ENCODE measurements at places on chromosomes 13 and 19.

- DNase-seq: no peak
Measured at GRCh38 chr19:31312009-31312676, 37.1 kb downstream of the TSHZ3 start.

DNA sequence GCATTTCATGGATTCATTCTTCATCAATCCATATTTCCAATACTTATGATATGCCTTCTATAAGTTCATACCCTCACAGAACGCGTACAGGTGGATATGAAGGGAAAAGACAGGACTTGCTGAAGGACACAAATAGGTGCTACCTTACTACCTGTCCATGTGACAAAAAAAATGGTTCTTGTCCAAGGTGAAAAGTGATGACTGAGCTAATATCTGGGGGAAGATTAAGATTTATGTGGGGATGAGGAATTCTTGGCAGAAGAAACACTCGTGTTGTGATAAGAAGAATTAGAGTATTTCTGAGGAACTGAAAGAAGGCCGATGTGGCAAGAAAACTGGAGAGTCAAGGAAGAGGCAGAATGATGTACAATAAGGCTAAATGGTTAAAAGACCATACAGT, 356.4 kb upstream of the ATXN8OS start:
- no peak for DNase-seq

DNA sequence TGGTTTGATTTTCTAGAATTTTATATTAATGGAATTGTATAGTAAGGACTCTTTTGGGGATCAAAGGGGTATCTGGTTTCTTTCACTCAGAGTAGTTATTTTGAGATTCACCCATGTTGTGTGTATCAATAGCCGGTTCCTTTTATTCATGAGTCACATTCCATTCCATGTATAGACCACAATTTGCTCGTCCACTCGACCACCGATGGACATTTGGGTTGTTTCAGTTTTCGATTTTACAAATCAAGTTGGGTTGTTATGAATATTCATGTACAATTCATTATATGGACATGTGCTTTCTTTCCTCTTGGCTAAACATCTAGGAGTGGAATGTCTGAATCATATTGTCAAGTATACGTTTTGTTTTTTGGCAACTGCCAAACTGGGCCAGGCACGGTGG, 9.6 kb upstream of the EMP3 start:
- DNase-seq: no peak

DNA sequence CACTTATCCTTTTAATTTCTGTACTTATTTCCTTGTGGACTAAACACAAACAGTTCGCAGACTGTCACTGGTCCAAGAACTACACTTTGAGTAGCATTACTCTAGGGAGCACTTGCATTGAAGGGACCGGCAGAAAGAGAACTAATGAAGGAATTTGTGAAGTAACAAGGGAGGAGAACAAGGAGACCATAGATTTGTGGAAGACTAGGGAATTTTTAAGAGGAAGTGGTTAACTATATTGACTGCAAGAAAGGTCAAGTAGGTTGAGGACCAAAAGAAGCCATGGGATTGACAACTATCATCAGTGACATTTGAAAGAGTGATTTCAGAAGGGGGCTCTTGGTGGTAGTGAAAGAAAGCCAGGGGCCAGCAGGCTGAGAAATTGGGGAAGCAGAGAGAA, 4.0 kb upstream of the RB1 start:
- DNase-seq: no peak

DNA sequence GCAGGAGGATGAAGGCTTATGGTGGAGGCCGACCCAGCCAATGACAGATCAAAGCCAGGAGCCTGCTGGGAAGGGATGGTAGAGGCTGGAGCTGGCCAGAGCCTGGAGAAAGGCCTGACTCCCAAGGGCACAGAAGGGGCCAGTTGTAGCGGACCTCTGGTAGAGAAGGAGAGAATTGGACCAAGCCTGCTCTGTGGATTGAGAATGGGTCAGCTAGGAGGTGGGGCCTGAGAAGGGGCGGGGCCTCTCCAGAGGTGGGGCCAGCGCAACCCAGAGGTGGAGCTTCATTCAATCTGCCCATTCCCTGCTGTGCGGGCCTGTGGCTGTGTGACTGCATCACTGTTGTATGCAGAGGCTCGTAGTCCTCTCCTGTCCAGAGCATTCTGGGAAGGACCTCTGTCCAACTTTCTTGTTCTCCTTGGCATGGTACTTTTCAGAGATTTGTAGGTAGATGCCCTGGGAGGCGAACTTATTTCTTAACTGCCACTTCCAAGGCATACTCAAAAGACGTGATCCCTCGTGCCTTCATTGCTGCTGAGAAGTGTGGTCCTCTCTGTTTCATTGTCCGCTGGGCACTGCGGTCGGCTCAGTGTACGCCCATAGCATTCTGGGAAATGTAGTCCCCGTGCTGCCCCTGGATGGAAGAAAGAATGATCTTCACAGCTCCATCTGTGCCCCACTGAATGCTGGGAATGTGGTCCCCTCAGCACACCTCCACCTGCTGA, 6.7 kb downstream of the GRIN2D start:
- DNase-seq: peak; percentile 30

GRCh38 chr13:43294412-43294811, 271.0 kb downstream of the DNAJC15 start:
- DNase-seq: no peak

DNA sequence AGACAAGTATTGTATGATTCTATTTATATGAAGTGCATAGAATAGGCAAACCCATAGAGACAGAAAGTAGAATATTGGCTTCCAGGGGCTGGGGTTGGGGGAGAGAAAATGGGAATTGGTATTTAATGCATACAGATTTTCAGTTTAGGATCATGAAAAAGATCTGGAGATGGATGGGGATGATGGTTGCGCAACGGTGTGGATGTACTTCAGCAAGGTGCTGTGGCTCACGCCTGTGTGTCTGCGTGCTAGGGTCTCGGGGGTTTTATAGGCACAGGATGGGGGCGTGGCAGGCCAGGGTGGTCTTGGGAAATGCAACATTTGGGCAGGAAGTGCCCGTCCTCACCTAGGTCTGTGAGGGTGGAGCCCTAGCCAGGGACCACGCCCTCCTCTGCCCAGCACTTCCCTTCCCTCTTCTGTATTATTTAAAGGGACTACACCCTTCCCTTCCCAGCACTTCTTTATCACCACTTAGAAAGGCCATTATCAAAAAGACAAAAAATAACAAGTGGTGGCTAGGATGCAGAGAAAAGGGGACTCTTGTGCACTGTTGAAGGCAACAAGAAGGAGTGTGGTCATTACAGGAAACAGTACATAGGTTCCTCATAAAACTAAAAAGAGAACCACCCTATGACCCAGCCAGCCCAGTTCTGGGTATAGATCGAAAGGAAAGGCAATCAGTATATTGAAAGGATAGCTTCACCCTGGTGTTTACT, 29.0 kb downstream of the LILRB4 start:
- no peak for DNase-seq

- peak; percentile 32 for DNase-seq
Measured at GRCh38 chr13:41458187-41458760, 924 bp downstream of the RGCC start.

DNA sequence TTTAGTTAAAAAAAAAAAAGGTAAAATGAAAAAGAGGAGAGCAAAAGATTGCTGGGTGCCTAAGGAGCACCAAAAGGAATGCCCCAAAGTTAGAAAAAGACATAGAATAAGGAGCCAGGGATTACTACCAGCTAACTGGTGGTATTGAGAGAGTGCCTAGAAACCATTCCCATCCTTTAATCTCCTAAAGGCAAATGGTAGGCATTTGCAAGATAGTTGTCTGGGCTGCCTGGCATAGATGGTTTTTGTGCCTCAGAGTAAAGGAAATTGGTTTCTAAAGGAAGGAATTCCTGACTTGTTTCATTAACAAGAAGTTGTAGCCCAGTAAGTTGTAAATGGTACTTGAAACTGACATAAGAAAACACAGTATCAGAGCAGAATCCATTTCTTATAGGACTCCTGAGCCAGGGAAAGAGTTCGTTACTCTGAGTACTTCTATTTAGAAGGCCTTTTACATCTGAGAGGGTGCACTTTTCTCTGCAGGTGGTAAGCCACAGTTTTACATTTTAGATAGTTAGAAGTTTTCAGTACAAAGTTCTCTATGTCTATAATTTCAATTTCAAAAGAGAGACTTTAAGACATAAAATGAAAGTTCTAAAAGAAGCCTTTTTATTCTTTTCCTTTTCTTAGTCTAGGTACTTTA, 92.6 kb downstream of the OLFM4 start:
- DNase-seq: no peak

GRCh38 chr13:31663880-31664585, 75.3 kb upstream of the RXFP2 start:
- no peak for DNase-seq

GRCh38 chr19:48962029-48962848, 2.9 kb upstream of the FTL start:
- no peak for DNase-seq

DNA sequence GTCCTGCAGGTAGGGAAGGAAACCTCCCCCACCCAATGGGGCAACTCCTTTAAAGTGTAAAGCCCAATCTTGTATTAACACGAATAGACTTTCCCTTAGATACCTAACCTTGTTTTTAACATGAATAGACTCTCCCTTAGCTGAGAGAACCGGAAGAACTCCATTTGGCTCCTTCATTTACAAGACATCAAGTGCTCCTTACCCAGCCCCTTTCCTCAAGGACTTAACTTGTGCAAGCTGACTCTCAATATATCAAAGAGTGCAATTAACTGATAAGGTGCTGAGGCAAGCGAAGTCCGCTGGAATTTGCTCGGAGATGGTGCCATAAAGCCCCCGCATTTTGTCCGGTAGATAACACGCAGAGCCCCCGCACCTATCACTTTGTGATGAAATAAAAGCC, 9.9 kb upstream of the ZNF90 start:
- no peak for DNase-seq

- DNase-seq: no peak
Measured at GRCh38 chr19:2070436-2070827, 19.4 kb upstream of the MKNK2 start.

DNA sequence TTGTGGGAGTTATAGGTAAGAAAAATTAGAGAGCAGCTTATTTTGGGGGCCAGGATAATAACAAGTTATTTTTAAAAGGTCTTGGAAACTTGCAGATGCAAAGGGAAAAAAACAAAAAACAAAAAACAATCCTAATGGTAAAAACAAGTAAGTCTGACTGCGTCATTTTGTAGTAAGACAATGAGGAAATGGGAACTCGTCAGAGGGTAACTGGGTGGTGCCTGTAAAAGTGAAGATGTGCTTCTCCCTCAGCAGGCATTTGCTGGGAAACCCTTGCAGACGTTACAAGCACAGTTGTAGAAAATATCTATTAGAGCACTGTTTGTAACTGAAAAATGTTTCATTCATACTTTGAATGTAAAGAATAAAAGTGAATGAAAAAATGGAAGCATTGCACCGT, 2.2 kb upstream of the TNFSF13B start:
- no peak for DNase-seq

- no peak for DNase-seq
Measured at GRCh38 chr19:46896076-46896794, 35.4 kb downstream of the ARHGAP35 start.

DNA sequence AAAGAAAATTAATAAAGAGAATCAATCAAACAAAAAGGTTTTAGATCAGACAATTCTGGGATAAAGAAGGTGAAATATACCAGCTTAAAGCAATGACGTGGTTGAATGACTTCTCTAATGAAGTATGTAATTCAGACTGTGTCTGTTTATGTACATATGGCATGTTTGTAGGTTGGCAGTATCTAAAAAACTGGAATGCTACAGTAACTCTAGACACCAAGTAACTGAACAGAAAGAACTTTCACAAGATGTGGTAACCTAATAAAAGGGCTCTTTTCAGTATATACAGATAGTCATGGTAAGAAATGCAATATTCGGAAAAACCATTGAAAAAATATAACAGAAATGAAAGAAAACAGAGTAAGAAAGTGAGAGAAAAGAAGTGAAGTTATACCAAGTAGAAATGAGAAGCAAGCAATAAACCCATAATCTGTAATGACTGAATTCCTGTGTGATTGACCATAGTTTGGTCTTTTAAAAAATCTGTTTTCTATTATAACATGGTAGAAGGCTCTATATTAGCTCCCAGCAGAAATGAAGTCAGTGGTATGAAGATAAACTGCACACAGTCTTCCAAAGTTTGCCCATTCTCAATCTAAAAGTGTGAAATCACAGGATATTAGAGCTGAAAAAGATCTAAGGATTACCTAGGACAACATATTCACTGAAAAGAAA, 31.4 kb downstream of the ELF1 start:
- DNase-seq: no peak

Data from COR-L47 (cell line).